ENCODE measurements at places on chromosomes 7 and 10.

GRCh38 chr10:77196614-77197013 is 441.0 kb downstream of the KCNMA1 start:
- no peak for DNase-seq

DNA sequence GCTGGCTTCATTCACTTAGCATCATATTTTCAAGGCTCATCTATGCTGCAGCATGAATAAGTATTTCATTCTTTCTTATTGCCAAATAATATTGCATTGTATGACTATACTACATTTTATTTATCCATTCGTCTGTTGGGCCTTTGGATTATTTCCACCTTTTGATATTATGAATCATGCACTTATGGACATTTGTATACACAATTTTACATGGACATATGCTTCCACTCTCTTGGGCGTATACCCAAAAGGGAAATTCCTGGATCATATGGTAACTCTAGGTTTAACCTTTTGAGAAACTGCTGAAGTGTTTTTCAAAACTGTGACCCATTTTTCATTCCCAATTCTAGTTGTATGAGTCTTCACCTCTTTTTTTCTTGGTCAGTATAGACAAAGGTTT is 80.3 kb upstream of the GNAI1 start:
- DNase-seq, result no peak

- DNase-seq, result no peak
Measured at GRCh38 chr7:91288208-91288824, 24.1 kb downstream of the FZD1 start.

DNA sequence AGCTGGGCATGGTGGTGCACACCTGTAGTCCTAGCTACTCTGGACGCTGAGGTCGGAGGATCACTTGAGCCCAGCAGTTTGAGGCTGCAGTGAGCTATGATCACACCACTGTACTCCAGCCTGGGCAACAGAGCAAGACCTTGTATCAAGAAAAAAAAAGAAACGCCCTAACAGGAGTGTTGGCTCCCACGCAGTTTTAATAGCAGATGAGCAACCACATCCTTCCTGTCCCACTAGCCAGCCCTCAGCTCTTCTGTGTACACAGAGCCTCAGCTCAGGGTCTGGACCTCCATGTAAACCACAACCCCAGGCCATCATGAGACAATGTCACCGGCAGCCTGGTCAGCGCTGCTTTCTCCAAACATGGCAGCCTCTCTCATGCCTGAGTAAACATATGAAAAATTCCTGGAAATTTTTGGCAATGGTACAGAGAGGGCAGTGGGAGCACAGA is 108.2 kb downstream of the PIP4K2A start:
- peak; percentile 72 for DNase-seq
